NAMALWA (cell line): ENCODE measurements at places on chromosomes 7 and 10.

GRCh38 chr7:75628055-75628454 lies 110.7 kb downstream of the HIP1 start:
- no peak for DNase-seq

GRCh38 chr10:10830293-10830986 lies 187.2 kb upstream of the CELF2 start:
- no peak for DNase-seq

GRCh38 chr10:34808801-34809745 lies 6.0 kb downstream of the PARD3 start:
- no peak for DNase-seq

DNA sequence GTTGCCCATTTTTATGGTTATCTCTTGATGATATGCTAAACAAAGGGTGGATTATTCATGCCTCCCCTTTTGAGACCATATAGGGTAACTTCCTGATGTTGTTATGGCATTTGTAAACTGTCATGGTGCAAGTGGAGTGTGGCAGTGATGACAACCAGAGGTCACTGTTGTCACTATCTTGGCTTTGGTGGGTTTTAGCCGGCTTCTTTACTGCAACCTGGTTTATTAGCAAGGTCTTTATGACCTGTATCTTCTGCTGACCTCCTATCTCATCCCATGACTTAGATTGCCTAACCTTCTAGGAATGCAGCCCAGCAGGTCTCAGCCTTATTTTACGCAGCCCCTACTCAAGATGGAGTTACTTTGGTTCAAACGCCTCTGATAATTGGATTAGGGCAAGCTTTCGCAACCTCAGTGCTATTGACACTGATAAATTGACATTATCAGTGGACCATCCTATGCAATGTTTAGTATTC lies 36.9 kb downstream of the BAG3 start:
- DNase-seq, result peak; percentile 32

DNA sequence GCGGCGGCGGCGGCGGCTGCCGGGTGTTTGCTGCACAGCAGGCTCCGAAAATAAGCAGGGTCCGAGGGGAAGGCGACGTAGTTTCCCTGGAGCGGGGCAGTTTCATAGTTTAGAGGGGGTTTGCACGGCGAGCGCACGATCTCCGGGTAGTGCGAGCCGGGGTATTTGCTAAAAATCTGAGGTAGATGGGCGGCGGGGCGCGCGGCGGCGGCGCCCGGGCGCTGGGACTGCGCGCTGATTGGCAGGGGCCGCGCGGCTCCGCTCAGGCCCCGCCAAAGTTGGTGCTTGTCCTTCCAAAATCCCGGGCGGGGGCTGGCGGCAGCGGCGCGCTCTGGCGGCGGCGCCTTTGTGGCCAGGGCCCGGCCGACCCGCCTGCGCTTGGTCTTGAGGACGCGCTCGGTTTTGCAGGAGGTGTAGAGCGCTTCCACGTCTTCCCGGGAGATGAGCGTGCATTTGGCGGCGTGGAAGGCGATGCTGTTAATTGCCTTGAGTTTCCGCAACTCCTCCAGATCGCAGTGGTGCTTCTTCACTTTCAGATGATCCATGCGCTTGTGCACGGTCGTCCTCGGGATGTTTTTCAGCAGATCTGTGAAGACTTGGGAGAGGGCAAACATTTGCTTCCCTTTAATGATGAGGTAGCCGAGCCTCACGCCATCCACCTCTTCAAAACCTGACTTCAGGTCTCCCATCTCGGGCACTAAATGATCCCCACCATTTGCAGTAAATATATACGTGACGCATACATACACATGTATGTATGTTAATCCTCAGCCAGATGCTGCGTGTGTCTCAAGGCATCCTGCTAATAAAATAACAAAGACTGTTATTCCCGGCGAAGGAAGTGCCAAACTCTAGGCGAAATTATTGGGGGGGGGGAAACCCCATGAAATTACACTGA lies 8.1 kb downstream of the SKIDA1 start:
- peak; percentile 66 for DNase-seq
